ENCODE measurements at places on chromosomes 3 and 15.

- no peak for DNase-seq
Observed at GRCh38 chr3:143601723-143602484, 246.4 kb downstream of the SLC9A9 start.

DNA sequence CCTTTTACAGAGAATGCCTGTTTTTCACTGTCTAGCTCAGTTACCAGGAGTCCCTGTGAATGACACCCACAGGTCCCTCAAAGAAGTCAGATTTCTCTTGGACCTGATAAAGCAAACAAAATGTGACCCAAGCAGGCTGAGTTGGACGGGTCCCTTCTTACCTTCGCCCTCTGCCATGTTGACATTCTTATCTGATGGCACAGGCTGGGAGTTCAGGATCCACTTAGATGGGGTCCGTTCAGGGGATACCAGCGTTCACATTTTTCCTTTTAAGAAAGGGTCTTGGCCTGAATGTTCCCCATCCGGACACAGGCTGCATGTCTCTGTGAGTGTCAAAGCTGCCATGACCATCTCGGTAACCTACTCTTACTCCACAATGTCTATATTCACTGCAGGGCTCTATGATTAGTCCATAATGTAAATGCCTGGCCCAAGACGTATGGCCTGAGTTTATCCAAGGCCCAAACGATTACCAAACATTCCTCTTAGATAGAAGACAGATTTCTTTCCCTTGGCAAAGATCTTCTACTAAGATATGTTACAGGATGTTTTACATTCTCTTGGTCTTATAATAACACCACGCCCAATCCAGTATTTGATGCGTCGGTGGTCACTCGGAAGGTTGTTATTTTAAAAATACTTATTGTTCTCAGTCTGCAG lies 179.1 kb downstream of the THSD4 start:
- DNase-seq: no peak

- DNase-seq: no peak
Observed at GRCh38 chr3:69848113-69848512, 108.8 kb downstream of the MITF start.

- DNase-seq: no peak
Observed at GRCh38 chr3:166114448-166114847, 277.2 kb upstream of the BCHE start.

DNA sequence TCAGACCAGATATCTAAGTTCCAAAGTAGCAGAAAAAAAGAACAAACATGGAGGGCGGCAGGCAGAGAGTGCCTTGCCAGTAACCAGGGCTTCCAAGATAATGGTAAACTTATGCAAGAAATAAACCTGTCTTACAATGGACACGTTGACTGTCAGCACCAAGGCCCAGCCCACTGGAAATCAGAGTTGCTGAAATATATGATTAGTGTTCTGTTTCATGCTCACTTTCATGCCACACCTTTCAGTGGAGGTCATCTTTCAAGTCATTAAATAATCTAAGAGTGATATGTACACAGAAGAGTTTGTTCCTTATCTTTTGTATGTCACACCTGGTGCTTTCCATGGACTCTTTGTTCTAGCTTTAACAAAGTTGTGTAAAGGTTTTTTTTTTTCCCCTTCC lies 358.1 kb downstream of the MECOM start:
- no peak for DNase-seq

GRCh38 chr3:39443530-39443929 lies 23.9 kb upstream of the MOBP start:
- DNase-seq: no peak

- no peak for DNase-seq
Observed at GRCh38 chr15:99141943-99142342, 37.1 kb downstream of the SYNM start.

DNA sequence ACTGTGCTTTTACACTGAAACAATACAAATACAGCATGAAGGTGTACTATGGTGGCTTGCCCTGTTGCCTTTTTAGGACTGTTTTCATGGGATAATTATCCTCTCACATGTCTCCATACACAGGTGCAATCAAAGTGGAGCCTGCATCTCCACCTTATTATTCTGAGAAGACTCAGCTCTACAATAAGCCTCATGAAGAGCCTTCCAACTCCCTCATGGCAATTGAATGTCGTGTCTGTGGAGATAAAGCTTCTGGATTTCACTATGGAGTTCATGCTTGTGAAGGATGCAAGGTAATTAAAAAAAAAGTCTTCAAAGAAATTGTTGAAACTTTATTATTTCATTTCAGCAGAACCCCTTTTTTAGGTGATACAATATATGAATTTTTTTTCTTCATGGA lies 92.3 kb downstream of the PPARG start:
- no peak for DNase-seq

DNA sequence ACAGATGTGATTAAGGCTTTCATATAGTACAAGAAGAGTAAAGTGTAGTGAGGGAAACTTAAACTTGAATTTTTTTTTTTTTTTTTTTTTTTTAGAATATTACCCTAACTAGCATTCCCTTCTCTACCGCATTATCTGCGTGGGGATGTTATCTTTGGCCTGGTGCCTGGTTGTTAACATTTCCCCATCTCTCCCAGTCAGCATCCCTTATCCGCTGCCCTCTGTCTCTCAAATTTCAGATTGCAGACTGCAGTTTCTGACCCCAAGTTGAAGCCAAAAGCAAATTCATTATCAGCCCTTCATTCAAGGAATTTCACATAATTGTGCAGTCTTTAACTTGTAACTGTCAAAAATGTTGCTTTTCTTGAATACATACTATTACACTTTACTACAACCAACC lies 353.0 kb downstream of the PLOD2 start:
- DNase-seq: no peak

GRCh38 chr3:5349343-5349742 lies 161.8 kb downstream of the EDEM1 start:
- no peak for DNase-seq

DNA sequence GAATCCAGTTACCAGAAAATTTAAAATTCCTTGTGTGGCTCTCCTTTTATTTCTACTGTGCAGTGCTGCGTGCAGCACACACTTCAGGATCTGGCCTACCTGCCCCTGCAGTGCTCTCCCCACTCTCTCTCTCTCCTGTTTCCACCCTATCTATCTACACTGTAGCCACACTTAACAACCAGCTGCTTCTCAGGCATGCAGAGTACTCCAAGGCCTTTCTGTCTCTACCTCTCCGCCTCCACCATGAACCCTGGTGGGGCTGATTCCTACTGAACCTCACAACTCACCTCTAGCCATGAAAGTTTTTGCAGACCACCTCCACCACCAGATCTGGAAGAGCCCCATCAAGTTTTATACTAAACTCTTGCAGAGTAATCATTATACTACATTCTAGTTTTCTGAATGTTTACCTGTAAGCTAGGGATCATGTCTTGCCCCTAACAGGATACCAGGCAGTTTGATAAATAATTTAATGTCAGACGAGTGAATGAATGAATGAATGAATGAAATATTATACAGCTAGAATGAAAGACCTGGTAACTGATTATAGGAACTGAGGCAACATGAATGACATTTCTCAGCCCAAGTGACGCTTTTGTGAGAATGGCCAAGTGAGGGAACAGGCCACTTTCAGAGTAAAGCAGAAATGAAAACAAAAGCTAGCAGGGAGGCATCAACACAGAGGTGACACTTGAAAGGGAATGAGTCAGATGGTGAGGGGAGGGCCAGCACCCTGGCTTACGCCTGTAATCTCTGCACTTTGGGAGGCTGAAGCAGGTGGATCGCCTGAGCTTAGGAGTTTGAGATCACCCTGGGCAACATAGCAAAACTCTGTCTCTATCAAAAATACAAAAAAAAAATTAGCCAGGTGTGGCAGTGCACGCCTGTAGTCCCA lies 363.5 kb downstream of the FOXP1 start:
- no peak for DNase-seq

GRCh38 chr15:65175511-65175910 lies 9.6 kb downstream of the CLPX start:
- DNase-seq: no peak

DNA sequence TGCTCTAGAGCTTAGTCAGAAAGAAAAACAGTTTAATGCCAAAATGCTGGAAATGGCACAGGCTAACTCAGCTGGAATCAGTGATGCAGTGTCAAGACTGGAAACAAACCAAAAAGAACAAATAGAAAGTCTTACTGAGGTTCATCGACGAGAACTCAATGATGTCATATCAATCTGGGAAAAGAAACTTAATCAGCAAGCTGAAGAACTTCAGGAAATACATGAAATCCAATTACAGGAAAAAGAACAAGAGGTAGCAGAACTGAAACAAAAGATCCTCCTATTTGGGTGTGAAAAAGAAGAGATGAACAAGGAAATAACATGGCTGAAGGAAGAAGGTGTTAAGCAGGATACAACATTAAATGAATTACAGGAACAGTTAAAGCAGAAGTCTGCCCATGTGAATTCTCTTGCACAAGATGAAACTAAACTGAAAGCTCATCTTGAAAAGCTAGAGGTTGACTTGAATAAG lies 150.5 kb upstream of the LRRFIP2 start:
- DNase-seq: no peak

DNA sequence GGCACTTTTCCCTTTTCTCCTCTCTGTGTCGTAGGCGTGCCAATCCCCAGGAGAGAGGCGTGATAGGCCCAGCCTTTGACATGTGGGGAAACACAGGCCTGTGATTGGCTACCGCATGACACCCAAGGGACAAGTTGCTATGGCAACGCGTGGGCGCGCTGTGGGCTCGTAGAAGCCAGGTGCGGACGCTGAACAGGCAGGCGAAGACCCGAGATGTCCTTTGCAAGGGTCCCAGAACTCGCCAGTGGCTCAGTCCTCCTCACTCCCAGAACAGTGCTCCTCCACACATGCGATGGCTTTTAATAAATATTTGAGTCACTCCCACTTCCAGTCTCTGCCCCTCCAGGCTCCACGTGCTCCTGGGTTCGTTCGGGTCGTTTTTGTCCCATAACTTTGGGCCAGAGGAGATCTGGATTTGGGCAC lies 4.2 kb downstream of the SLC51B start:
- DNase-seq: peak; percentile 79

DNA sequence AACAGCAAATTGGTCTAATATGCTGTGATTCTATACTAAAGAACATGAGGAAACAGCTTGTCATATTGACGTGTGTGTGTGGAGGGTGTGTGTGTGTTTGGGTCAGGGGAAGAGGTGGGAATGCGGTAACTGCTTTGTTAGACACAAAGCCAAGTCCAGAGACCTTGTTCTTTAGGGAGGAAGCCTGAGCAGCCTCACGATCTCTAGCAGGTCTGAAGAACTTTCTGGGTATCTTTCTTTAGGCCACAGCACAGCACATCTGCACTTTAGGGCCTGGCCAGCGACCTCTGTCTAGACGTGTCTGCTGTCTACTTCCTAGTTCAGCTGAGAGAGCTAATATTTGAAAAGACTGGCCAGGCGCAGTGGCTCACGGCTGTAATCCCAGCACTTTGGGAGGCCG lies 220.0 kb upstream of the TPRG1 start:
- no peak for DNase-seq

GRCh38 chr15:63051156-63052066 lies 8.9 kb downstream of the TPM1 start:
- DNase-seq: no peak

DNA sequence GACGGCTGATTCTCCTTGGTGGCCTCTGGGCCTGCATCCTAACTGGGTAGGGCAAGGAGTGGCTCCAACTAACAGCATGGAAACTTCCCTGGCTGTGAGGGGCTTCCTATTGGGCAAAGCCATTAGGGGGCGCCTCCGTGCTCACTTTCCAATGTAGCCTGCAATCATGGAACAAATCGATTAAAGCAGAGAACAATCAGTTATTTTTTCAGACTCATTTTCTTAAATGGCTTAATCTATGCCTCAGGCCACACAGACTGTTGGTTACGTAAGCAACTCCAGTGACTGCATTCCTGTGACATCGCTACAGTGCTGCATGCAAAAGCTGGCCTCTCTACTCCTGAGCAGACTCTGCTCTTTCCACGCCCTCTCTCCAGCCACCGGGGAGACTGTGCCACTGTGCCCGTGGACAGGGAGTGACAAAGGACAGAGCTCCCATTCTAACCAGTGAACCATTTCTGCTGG lies 278.9 kb downstream of the KLF13 start:
- no peak for DNase-seq

- no peak for DNase-seq
Observed at GRCh38 chr3:45106874-45107273, 39.3 kb downstream of the CDCP1 start.

- DNase-seq: no peak
Observed at GRCh38 chr3:11907667-11908660, 61.3 kb upstream of the TAMM41 start.

- DNase-seq: no peak
Observed at GRCh38 chr15:89068325-89068784, 19.9 kb upstream of the ABHD2 start.

GRCh38 chr15:57527382-57528091 lies 64.2 kb upstream of the MYZAP start:
- DNase-seq: no peak

- DNase-seq: no peak
Observed at GRCh38 chr3:191087391-191087790, 111.7 kb upstream of the OSTN start.

DNA sequence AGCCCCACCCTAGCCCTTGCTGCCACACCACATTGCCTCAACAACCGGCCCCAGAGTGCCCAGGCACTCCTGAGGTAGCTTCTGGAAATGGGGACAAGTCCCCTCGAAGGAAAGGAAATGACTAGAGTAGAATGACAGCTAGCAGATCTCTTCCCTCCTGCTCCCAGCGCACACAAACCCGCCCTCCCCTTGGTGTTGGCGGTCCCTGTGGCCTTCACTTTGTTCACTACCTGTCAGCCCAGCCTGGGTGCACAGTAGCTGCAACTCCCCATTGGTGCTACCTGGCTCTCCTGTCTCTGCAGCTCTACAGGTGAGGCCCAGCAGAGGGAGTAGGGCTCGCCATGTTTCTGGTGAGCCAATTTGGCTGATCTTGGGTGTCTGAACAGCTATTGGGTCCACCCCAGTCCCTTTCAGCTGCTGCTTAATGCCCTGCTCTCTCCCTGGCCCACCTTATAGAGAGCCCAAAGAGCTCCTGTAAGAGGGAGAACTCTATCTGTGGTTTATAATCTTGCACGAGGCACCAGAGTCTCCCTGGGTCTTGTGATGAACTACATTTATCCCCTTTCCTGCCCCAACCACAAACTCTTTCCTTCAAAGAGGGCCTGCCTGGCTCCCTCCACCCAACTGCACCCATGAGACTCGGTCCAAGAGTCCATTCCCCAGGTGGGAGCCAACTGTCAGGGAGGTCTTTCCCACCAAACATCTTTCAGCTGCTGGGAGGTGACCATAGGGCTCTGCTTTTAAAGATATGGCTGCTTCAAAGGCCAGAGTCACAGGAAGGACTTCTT lies 39.1 kb downstream of the MESD start:
- DNase-seq: no peak

GRCh38 chr3:142244056-142244455 lies 18.7 kb upstream of the GK5 start:
- DNase-seq: no peak

- no peak for DNase-seq
Observed at GRCh38 chr15:57897870-57898269, 167.6 kb downstream of the ALDH1A2 start.

Data from effector CD4-positive, alpha-beta T cell (primary cell).